Stimulated activated CD8-positive, alpha-beta memory T cell treated with anti-CD3 and anti-CD28 coated beads, Interleukin-7, amount 100 ng/mL, for 1 hour (primary cell): ENCODE measurements at places on chromosomes 2 and 18.
A peak's percentile ranks its signal among the peaks of the same experiment; 100 is the strongest.

DNA sequence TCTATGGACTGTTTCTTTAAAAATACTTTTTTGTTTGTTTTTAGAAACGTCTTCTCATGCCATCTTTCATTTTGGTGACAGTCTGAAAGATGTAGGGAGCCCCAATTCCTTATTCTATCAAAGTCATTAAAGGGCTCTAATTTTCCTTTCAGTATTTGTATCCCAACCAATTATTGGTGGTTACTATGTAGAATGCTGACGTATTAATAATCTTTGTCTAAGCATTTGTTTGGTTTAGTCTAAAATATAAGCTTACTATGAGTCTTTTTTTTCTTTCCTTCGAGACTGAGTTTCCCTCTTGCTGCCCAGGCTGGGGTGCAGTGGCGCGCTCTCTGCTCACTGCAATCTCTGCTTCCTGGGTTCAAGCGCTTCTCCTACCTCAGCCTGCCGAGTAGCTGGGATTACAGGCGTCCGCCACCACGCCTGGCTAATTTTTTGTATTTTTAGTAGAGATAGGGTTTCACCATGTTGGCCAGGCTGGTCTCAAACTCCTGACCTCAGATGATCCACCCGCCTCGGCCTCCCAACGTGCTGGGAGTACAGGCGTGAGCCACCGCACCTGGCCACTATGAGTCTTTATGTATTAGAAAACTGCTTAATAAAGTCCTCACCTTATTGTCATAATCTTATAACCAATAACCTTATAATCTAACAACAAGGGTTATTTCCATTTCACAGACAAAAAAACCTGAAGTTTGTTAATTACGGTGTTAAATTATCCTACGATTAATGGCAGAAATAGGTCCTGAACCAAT lies 849 bp upstream of the VRK2 start:
- DNase-seq: no peak

GRCh38 chr18:44651918-44652572 lies 28.6 kb upstream of the SETBP1 start:
- no peak for DNase-seq

DNA sequence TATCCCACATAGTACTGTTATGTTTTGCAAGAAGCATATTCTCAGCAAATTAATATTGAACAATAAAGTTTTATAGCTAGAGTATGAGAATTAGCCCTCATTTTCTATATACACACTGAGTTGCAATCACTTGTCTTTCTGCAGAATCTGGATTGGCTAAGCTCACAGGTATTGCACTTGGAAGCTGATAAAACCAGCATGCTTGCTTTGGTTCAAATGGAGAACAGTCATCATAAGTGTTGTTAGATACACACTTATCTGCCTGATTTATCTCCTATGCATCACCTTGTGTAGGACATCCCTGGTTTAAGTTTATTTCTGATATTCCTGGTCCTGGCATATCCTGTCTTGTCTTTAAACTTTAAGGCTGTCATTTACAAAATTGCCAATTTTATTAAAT lies 38.0 kb upstream of the CYP20A1 start:
- no peak for DNase-seq

- peak; percentile 61 for DNase-seq
Observed at GRCh38 chr2:230219419-230220331, at the start of gene SP110. Gene SP110, minus strand, starts transcription at chr2:230219984. Its CDS starts 3,057 bp downstream, at chr2:230216927.

- no peak for DNase-seq
Observed at GRCh38 chr2:104641786-104642185, 212.1 kb upstream of the POU3F3 start.

GRCh38 chr2:126761981-126762878 lies 106.3 kb downstream of the GYPC start:
- DNase-seq: no peak

- no peak for DNase-seq
Observed at GRCh38 chr2:151708788-151709187, 25.5 kb downstream of the NEB start.

DNA sequence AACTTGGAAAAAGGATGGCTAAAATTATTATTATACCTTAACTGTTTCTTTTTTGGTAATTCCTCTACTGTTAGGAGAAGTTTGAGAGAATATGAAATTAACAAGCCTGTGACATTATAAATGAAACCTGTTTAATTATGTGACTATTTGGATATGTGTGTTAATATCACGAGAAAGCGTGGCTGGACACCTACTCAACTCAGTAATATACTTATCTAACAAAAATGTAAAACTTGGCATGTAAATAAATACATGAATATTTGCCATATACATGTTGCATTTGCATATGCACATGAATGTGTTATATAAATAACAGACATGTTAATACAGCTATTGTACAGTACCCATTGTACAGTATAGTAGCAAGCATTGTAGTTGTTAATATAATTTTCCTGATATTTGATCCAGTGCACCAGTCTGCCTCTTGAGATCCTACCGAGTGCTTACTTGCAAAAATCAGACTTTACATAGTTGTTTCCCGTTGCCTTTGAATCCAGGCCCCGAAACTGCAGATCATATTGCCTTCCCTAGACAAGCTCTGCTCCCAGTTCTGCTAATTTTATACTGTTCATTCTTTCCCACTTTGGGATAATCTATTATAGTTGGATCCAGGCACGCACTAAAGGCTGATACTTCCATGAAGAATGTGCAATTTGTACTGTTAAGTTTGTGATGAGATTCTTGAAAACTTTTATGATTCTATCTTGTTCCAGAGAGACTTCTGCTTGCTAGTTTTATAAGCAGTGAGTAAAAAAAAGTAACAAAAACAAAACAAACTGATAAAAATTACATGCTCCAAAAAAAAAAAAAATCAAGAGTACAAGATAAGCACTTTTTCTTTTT lies 395.6 kb downstream of the ARHGAP15 start:
- no peak for DNase-seq

GRCh38 chr2:171253900-171254650 lies 93.4 kb upstream of the TLK1 start:
- DNase-seq: no peak

DNA sequence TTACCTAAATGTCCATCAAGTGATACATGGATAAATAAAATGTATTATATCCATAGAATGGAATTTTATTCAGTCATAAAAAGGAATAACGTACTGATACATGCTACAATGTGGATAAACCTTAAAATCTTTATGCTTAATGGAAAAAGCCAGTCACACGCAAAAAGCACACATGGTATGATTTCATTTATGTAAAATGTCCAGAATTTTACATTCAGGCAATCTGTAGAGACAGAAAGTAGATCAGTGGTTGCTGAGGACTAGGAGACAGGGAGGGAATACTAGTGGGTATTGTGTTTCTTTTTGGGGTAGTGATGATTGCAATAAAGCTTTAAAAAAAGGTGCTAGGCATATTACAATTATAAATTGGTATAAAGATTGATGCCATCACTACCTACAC lies 30.7 kb upstream of the CD302 start:
- no peak for DNase-seq

GRCh38 chr2:15720561-15721307 lies 129.1 kb downstream of the DDX1 start:
- DNase-seq: no peak

DNA sequence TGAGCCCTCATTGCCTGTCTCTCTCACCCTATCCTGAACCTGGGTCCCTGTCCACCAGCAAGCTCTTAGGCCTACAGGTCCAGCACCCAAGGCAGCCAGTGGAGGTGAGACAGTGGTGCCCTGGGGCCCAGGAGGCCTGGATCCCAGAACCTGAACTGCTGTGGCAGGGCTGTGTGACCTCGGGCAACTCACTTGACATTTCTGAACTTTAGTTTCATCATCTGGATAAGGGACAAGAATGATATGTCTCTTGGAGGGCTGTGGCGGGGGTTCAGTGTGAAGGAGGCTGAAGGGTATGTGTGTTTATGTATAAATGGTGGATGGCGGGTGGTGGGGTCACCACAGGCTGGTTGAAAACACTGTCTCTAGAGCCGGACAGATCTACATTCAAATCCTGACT lies 10.9 kb downstream of the CIB4 start:
- no peak for DNase-seq

- no peak for DNase-seq
Observed at GRCh38 chr18:68177807-68178702, 536.9 kb downstream of the TMX3 start.

DNA sequence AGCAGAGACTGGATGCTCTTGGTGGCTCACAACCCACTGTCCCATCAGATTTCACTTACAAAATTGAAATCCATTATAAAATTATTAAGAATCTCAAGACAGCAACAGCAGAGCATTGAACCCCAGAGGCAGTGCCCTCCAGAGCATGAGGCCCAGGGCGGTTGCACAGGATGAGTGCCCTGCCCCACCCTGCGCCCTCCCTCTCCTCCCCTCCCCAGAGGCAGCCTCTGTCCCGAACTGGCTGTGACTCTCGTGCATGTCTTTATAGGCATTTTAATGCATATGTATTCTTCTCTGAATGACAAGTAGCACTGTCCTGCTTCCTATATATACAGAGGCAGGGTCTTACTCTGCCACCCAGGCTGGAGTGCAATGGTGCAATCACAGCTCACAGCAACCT lies 10.4 kb downstream of the MFSD2B start:
- DNase-seq: no peak

DNA sequence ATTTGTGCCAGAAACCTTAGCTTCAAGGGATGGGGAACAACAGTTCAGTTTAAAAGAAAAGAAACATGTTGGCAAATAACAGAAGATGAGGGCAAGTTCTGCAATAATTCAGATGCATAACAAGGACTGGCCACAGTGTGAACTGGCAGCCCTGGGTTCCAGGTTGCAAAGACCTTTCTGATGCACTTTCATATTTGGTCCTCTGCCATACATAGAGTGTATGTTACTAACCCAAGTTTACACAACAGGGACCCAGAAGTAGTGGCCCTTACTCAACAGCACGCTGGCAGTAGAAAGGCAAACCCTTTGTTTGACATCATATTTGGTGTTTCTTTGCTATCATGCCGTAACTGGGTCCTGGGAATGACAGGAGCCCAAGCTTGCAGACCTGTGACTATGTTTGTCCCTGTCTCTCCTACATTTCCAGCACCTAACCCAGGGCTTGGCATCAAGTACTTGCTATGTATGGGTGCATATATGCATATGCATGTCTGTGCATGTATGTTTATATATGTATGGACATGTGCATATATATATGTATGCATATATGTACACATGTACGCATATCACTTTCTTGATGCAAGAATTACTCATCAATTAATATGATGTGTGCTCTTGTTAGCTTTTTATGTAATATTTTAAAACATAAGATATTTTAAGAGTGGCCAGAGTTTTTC lies 94.3 kb downstream of the MBP start:
- no peak for DNase-seq

GRCh38 chr2:240130393-240131195 lies 5.5 kb downstream of the COPS9 start:
- no peak for DNase-seq

DNA sequence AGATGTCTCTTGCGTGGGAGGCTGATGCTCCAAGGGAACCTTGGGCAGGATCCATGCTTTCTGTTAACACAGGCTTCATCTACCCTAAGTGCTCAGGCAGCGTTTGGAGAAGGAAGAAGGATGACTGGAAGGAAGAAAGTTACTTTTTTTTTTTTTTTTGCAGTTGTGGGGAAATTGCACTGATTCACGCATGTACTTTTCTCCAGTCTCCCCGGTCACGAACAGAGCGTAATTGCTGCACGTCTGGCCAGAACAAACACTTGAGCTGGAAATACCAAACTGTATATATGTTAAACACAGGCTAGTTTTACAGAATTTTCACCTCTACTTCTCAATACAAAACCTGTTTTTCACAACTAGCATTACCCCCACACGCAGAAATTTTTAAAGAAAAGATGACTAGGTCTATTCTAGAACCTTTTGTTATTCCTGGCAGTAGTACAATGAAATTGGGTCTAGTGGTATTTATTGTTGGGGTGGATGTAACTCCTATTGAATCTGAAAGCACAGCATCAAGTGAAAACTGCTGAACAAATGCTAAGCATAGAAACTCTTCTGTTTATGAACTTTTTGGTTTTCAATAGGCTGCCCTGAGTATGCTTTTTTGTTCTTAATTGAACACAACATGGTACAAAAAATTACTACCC lies 9.3 kb upstream of the SCYGR5 start:
- DNase-seq: no peak

- DNase-seq: no peak
Observed at GRCh38 chr2:8536686-8537561, 144.9 kb upstream of the ID2 start.

GRCh38 chr2:234792621-234793022 lies 159.2 kb upstream of the SH3BP4 start:
- DNase-seq: no peak

DNA sequence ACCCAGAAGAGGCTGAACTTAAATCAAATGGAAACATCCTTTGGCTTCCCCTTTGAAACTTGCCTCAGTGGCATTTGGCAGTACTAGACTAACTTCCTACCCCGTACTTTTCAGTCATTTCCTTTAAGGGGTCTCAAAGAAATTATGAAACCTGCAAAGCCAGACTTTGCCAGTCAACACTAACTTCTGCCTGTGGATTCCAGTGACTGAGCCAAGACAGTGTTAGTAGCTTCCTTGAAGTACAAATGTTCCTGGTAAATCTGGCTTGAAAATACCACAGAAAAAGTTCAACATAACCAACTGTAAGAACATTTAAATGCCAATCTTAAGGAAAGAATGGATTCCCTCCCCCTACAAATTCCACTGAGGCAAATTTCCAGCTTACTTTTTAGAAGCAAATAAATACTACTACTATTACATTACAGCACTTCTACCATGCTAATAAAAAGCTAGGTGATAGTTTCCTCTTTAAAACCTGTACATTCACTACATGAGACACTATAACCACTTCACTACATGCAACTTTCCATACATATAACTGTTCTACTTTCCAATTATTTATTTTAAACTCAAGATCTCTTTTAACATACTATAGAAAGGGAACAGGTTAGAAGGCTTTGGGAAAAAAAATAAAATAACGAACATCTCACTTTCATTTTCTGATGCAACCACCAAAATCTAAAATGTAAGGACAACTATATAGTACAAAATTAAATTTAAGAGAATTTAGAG lies 2.4 kb downstream of the PELI1 start:
- DNase-seq: no peak

DNA sequence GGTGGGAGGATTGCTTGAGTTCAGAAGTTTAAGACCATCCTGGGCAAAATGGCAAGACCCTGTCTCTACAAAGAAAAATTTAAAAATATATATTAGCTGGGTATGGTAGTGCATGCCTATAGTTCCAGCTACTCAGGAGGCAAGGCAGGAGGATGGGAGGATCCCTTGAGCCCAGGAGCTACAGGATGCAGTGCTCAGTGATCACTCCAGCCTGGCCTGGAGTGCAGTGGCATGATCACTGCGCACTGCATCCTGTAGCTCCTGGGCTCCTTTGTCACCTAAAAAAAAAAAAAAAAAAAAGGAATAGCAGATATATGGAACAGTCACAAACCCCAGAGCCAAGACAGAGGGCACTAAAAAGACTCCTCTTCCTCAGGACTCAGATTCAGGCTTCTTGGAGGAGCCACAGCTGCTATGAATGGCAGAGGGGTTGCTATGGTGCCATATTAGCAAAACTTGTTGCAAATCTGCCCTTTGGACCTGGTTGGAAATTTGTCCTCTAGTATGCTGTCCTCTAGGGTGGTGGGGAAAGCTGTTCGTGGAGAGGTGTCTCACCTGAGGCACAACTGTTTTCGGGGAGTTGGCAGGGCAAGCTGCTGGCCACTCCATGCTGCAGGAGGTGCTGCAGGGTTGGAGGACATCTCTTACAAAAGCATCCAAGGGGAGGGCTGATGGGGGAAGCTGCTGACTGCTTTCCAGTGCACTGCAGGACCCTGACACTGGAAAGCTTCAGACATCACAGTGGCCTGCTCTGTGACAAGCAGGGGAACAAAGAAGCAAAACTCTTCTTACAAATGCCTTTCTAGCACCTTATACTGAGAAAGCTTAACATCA lies 22.7 kb downstream of the CYP20A1 start:
- DNase-seq: no peak

GRCh38 chr2:85823951-85824350 lies 64.8 kb downstream of the ST3GAL5 start:
- no peak for DNase-seq
